Common myeloid progenitor, CD34-positive (primary cell): ENCODE measurements at places on chromosomes 7 and 10.

- DNase-seq = no peak
These were observed 226.5 kb downstream of the ITGB1 start for GRCh38 chr10:32731527-32731926.

DNA sequence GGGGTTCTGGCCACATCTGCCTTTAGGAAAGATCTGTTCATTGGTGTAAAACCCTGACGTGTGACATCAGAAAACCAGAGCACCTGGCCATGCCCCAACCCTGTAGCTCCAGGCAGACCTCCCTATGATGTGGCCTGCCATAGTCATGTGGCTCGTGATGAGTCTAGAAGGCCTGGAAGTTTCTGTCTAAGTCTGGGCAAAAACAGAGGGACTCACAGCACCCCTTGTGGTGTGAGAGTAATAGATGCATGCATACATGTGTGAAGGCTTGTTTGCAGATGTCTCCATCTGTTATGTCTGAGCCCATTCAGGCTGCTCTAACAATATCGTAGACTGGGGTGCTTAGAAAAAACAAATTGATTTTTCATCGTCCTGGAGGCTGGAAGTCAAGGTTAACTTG is 309.3 kb downstream of the PAXIP1 start:
- no peak for DNase-seq

- DNase-seq = no peak
These were observed 180.2 kb upstream of the FZD1 start for GRCh38 chr7:91083855-91084644.

- peak; percentile 52 for DNase-seq
These were observed 95.1 kb upstream of the DIP2C start for GRCh38 chr10:784403-785088.

GRCh38 chr10:124020981-124021815 is 72.2 kb downstream of the CHST15 start:
- DNase-seq = no peak

DNA sequence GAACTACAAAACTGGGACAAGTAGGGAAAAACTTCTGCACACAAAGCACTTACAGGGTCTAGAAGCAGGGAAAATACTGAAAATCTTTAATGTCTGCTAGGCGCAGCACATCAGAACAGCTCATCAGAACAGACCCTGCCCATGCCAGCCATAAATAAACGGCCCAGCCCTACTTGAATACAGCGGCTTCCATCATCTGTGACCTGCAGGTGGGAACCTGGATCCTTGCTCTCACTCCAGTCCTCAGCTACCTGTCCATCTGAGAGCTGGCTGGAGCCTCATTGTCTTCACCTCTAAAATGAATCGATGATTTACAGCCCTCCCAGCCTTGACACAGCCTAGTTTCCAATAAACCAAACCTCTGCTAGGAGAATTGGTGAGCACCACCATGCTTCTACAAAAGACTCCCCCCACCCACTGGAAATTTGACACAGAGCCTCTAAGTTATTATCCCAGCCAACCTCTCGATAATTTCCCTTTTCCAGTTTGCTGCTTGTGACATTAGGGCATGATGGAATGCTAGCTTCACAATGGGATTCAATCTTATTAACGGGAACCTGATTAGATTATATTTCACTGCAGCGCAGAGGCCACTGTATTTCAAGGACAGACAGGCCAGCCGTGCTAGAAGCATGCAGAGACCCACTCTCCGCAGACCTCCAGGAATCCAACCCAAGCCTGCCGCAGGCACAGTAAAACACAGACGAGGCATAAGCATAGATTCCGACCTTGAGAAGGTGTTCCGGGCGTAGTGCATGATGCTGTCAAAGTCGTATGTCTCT is 61.6 kb upstream of the OPALIN start:
- no peak for DNase-seq

- DNase-seq = no peak
These were observed 37.3 kb upstream of the TRUB1 start for GRCh38 chr10:114900658-114901057.

GRCh38 chr10:68135922-68136792 is 26.9 kb downstream of the MYPN start:
- DNase-seq = no peak

- no peak for DNase-seq
These were observed 5.3 kb downstream of the FAM24A start for GRCh38 chr10:122915700-122916099.

DNA sequence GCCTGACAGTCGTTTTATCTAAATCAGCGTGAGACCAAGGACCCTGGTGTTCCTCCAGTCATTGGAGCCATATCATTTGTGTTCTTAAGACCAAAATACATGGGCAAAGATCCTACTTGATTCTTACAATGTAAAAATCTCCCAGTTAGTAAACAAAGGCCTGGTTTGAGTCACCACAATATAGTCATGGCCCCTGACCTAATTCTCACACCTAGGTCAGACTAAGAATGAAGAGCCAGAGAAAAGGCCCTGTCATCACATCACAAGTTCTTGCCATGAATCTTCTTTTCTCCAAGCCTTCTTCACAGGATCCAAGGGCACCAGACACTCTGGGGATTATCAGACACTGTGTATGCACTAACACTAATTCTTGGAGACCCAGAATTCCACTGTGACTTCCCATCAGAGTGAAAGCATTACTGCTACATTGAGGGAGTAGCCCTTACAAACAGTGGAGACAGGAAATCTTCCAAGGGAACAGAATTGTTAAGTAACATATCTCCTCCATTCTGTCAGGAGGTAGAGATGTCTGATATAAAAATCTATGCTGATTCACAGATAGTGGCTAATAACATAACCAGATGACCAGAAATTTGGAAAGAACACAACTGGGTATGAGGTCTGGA is 7.6 kb upstream of the ERVW-1 start:
- no peak for DNase-seq

- DNase-seq = no peak
These were observed 120.4 kb downstream of the PKD1L1 start for GRCh38 chr7:47827871-47828270.

GRCh38 chr7:54419209-54419608 is 123.0 kb upstream of the VSTM2A start:
- DNase-seq = no peak

GRCh38 chr10:58412502-58412961 is 27.3 kb downstream of the TFAM start:
- no peak for DNase-seq

- DNase-seq = no peak
These were observed 167.1 kb downstream of the C7orf25 start for GRCh38 chr7:42744746-42745145.

- no peak for DNase-seq
These were observed 1.6 kb upstream of the COX19 start for GRCh38 chr7:976901-977325.
